ENCODE measurements at places on chromosomes 16 and 17. TPM values are rescaled to one million over a fixed set of nuclear protein-coding genes. Genes with fewer than 3 reads are reported as not detected.

DNA sequence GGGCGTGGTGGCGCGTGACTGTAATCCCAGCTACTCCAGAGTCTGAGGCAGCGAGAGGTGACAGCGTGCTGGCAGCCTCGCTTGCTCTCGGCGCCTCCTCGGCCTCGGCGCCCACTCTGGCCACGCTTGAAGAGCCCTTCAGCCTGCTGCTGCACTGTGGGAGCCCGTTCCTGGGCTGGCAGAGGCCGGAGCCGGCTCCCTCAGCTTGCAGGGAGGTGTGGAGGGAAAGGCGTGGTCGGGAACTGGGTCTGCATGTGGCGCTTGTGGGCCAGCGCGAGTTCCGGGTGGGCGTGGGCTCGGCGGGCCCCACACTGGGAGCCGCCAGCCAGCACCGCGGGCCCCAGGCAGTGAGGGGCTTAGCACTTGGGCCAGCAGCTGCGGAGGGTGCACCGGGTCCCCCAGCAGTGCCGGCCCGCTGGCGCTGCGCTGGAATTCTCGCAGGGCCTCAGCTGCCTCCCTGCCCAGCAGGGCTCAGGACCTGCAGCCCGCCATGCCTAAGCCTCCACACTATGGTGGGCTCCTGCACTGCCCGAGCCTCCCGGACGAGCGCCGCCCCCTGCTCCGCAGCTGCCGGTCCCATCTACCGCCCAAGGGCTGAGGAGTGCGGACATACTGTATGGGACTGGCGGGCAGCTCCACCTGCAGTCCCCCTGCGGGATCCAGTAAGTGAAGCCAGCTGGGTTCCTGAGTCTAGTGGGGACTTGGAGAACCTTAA is 1093.3 kb upstream of the CDH8 start:
- DNase-seq: peak; percentile 34

DNA sequence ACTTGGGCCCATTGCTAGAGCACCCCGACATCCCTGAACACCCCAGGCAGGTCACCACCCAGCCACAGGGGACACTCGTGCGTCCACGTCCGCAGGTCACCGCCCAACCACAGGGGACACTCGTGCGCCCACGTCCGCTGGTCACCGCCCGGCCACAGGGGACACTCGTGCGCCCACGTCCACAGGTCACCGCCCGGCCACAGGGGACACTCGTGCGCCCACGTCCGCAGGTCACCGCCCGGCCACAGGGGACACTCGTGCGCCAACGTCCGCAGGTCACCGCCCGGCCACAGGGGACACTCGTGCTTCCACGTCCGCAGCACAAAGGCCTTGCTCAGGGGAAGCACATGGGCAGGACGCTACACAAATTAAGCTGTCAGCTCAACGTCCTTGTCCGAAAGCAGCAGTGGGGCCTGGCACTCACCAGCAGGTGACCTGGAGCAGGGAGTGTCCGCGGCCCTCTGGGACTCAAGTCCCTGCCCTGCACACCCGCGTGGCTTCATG is 17.7 kb downstream of the GALNS start:
- DNase-seq: no peak

- no peak for DNase-seq
Measured at GRCh38 chr17:59391021-59391420, 59.6 kb downstream of the YPEL2 start.

DNA sequence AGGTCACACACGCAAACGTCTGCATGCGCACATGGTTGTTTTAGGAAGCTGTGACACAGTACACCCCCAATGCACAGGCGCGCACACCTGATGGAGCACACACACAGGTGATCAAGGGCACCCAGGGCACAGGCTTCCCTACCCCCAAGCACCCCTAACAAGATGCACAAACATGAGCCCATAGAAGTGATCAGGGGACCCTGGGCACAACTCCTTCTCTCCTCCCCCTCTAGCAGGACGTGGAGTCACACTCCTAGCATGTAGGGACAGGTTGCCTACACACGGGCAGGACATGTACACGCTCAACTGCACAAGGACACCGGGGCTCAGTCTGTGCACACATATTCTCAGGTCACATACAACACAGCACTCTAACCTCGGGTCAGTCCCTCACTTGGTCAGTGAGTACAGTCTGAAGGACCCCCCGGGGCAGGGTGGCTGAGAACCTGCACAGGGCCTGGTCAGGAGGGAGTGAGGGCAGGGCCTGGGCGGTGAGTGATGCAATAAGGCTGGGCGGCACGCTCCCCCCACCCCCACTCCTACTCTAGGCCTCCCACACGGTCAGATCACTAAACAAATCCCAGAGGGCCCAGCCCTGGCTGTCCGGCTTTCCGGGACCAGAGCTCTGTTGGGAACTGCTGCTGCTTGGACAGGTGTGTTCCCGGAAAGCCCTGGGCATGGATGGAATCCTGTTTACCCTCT is 751 bp upstream of the DOC2B start:
- no peak for DNase-seq

- DNase-seq: no peak
Measured at GRCh38 chr17:67400193-67400592, 23.1 kb downstream of the PITPNC1 start.

GRCh38 chr17:48600244-48601098 is 4.3 kb downstream of the HOXB6 start:
- DNase-seq: no peak

GRCh38 chr16:66524601-66525164 is 25.2 kb downstream of the TK2 start:
- no peak for DNase-seq

DNA sequence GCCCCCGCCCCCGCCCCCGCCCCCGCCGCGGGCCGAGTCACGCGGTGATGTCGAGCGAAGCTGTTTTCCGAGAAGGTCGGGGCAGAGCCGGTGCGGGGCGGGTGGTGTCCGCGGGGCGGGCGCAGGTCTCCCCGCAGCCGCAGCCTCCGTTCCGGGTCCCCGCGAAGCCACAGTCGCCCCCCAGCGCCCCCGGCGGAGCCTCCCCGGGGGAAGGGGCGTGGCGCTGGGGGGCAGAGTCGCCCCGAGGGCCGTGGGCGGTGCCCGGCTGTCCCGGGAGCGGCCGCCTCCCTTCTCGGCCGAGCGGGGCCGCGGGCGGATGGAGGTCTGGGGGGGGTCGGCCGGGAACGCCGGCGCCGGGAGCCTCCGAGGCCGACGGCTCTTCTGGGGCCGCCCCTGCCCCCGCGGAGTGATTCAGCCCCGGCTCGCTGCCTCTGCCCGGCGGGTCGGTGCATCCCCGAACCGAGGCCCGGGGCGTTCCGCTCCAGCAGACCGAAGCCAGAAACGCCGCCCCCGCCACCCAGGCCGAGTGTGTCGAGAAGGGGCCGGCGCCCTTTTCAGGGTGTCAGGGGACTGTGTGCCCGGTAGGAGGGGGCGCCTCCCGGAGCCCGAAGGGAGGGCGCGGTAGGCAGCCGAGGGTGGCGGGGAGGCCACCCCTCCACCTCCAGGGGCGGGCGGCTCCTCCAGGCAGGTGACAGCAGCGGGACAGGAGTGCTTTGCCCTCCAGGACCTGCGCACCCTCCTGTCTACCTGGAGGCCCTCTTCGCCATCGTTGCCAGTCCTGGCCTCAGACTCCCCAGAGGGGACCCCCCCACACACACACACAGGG is 1.7 kb downstream of the METRNL start:
- no peak for DNase-seq

GRCh38 chr16:31874366-31875111 is 932 bp downstream of the ZNF267 start:
- DNase-seq: no peak

- no peak for DNase-seq
Measured at GRCh38 chr17:49312722-49313121, 49.3 kb downstream of the ZNF652 start.

- peak; percentile 26 for DNase-seq
Measured at GRCh38 chr16:58503166-58503862, 3.4 kb downstream of the NDRG4 start.

GRCh38 chr17:73910821-73911515 is 266.7 kb upstream of the SDK2 start:
- no peak for DNase-seq

DNA sequence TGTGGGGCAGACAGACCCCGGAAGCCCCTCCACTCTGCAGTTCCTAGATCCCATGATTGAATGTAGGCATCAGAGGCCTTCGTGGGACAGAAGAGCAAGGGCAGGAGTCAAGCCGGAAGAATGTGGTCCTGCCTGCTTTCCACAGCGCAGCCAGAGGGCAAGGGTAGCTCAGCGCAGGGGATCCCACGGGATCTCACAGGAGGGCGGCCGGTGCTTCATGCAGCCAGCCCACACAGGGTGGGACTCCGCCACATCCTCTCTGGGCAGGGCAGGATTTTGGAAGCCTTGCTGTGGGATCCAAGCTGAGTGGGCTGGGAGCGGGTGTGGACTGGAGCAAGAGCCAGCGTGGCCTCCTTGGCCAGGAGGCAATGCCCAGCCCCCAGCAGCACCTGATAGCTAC is 13.0 kb downstream of the KATNB1 start:
- peak; percentile 18 for DNase-seq

DNA sequence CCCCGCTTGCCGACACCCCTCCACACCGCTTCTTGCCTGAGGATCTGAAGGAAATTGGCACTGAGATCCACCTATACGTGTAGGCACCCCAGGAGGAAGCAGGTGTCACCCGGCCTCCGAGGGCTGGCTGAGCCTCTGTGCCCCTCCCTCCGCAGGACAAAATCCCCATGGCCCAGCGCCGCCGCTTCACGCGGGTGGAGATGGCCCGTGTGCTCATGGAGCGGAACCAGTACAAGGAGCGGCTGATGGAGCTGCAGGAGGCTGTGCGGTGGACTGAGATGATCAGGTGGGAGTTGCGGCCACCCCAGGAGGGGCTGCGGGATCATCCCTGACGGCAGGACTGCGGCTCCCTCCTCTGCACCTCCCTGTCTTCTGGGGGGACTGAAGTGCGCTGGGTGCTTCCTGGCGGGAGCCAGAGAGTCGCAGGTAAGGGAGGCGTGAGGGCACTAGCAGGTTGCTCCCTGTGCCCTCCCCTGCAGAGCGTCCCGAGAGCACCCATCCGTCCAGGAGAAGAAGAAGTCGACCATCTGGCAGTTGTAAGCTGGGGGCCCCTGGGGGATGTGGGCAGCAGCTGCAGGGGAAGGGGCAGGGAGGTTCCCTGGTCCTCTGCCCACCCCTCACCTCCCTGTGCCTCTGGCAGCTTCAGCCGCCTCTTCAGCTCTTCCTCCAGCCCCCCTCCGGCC is 9.0 kb downstream of the NME3 start:
- no peak for DNase-seq

DNA sequence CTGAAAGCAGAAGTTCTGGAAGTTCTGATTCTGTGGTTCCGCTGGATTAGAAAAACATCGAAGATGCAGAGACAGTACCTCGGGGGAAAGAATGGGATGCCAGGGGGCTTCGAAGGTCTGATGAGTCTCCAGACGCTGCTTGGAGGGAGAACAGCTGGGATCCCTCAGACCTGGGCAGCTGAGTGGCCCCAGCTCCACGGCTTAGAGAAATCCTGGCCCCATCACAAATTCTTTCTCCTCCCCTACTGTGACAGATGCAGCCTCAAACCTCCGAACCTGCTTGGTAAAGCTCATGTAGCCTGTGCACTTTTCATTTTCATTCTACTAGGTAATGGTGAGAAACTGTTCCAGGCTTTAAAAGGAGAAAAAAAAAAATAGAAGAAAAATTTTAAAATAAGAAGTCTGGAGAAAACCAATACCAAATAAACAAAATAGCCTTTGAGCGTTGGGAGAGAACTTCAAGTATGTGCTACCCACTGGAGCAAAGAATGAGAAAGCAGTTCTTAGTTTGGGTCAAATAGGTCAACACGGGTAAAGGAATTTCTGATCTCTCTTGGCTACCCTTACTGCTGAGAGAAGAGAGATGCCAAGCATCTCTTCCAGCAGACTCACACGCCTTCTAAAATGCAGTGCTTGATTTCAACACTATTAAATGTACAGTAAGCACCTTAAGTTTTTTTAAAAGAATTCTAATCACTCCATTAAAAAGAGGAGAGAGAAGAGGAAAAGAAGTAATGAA is 19.9 kb downstream of the MAF start:
- no peak for DNase-seq

BCL6B gene
- 4.9 TPM for total RNA-seq

CD300LB gene
- not detected for total RNA-seq

ARL5C gene
- not detected for total RNA-seq

EPX gene
- not detected for total RNA-seq

CCDC182 gene
- not detected for total RNA-seq

MAF gene
- total RNA-seq: 4.9 TPM

Data from H9 (cell line).